SJSA1 (cell line): ENCODE measurements at places on chromosomes 4 and X. TPM values are rescaled to one million over a fixed set of nuclear protein-coding genes. Genes with fewer than 3 reads are reported as not detected.

SHROOM4 gene
- 2.9 and 6.6 TPM in 2 replicates for total RNA-seq

ANAPC10 gene
- total RNA-seq: 28.5 and 57.1 TPM in 2 replicates

TBX22 gene
- not detected in 2 replicates for total RNA-seq

BEND2 gene
- total RNA-seq: not detected in 2 replicates

ALAS2 gene
- total RNA-seq: not detected in 2 replicates

RXFP1 gene
- total RNA-seq: 2.1 and 2.2 TPM in 2 replicates

LRRC66 gene
- 0.05 TPM in 1 of 2 replicates, not detected in the other for total RNA-seq
